NCI-H2227 treated with DMSO at 0.1 percent for 48 hours (cell line): ENCODE measurements at places on chromosomes 2 and 18.
A peak's percentile ranks its signal among the peaks of the same experiment; 100 is the strongest.

- peak; percentile 99 for DNase-seq
Measured at GRCh38 chr2:199459286-199460100, 1.8 kb upstream of the SATB2 start.

DNA sequence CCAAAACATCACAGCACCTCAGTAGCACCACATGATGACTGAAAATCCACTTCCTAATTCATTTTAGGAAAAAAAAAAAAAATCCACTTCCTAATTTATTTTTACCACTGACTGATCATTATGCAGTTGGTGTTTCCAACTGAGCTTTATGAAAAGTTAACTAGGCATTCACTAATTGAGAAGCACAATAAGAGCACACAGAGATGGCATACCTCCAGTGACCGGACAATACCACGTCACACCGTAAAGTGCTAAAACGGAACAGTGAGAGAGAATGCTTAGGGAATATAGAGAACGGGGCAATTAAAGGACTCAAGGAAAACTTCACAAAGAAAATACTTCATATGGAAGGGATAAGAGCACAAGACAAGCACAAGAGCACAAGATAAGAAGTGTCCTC lies 212.5 kb downstream of the NBAS start:
- DNase-seq, result no peak

DNA sequence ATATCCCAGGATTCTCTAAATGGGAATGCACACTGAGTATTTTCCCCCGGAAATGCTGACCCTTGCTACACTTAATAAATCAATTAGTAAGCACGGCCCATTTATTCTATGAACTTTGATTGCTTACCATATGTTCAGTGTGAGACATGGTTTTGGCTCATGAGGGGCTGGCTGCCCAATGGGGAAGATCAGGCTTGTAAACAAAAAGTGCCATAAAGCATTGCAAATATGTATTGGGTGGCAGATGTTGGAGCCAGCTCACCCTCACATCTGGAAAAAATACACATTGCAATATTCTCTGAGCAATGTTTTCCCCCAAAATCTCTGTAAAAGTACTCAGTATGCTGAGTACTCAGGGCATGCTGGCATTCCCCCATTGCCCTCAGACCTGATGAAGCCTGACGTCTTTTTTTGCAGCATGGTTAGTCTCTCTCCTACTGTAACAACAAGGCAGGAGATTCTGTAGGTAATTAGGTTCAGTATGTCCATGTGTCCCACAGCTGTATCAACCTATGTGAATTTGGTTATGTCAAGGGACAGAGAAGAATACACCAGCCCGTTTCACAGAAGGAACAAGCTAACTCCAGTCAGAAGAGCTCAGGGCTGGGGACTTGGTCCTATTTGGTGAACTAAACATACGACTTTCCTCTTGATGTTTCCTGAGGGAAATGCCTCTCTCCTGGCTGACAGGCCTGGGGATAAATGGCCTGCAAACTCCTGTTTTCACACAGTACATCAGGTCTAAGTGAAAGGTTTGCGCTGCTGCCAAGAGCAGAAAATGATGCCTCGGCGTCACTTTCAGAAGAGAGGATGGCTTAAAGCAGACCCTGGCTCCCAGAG lies 202.4 kb downstream of the INSIG2 start:
- DNase-seq, result no peak

DNA sequence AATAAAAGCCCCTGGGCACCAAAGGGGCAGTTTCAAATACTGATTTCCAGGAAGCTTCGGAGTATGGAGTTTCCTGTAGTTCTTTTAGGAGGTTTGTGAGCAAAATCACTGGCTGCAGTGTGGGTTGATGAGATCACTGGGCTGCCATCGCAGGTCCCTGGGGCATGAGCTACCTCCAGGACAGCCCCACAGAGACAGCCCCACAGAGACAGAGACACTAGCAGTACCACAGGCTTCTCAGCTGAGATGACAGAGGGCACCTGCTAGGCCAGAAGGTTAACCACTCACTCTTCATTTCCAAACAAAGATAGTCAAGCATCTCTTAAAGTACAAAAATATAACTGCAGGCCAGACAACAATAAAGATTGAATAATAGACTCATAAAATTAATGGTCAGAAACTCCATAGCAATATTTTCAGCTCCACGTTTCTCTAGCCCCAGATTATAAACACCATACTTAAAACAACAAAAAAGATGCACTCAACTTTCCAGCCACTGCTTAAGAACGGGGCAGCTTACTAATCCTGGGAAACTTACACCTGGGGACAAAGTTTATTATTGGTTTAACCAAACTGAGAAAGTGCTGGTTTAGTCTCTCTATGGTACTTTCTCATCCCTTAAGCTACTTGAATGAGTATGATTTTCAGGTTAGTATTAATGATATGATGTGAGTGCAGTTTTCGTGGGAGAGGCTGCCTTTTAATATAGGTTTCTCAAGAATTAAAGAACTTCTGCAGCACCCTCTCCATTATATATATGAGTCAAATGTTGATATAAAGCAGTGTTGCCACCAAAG lies 11.6 kb downstream of the AFF3 start:
- DNase-seq, result no peak

- DNase-seq, result no peak
Measured at GRCh38 chr2:30481323-30481800, 34.3 kb downstream of the LCLAT1 start.

DNA sequence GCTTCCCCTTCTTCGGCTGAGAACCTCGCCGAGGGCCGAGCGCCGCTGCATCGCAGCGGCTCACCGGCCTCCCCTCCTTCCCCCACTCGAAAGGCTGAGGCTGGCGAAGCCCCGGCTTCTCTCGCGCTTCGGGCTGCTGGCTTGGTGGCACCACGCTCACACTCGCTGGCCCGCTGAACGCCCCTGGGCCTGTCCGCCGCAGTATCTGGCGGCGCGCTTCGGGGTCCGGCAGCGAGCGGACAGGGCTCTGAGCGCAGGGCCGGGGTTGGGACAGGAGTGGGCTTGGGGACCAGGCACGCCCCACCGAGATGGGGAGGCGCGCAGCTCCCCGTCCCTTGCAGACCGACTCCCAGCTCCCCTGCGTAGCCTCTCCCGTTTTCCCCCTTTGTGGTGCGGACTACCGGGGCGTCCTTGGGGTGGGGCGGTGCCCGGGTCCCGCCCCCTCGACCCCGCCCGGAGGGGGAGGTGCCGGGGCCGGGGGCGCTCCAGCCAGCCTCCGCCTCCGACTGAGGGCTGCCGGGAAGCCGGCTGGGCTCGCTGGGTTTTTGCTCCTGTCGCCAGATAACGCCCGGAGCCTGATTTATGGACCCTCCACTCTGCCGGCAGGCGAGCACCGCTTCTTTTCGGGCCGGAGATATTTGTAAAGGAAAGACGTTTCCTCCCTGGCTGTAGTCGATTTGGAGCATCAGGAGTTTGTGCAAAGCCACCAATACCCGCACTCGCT lies 3.8 kb downstream of the GBX2 start:
- DNase-seq, result no peak

DNA sequence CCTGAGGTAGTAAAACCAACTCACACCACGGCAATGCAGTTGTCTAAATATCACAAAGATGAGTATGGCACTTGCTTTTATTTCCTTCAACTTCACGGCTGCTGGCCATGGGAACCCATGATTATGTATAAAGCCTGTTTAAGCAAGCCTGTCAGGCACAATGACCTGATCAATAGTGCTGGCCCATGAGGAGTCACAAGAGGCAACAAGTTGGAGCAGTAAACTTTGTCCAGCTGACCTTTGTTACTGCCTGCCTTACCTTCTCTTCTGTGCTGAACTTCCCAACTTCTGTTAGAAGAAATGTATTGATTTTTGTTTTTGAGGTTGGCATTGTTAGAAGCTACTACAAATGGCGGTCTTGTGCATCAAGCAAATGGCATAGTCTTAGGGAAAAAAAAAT lies 151.9 kb downstream of the RAB3GAP1 start:
- no peak for DNase-seq

DNA sequence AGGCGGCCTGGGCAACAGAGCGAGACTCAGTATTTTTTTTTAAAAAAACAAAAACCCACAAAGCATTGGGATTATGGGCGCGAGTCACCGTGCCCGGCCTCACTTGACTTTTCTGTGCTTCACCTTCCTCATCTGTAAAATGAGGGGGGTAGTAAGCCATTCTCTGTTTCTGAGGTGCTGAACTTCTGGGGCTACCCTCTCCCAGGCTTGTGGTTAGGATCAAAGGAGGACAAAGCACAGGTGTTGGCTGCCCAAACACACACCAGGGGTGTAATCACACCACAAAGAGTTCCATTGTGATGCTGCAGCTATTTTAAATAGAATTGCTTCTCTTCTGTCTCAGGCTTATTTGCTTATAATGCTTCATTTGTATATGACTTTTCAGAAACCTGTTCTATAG lies 35.8 kb upstream of the INHBB start:
- no peak for DNase-seq

- no peak for DNase-seq
Measured at GRCh38 chr18:32093523-32093922, 1.8 kb downstream of the RNF138 start.
